Body of pancreas (tissue), 4 donors: ENCODE measurements at places on chromosomes 3 and 15. TPM values are rescaled to one million over a fixed set of nuclear protein-coding genes. Genes with fewer than 3 reads are reported as not detected.
A peak's percentile ranks its signal among the peaks of the same experiment; 100 is the strongest.

Gene NME9
- total RNA-seq, result not detected

Gene ALDH1A3
- total RNA-seq, result 33.9 TPM

Gene C2CD4B
- total RNA-seq, result 75.8 TPM

Gene ATOSA
- total RNA-seq, result 37.2 TPM

Gene NEIL1
- total RNA-seq, result 79.1 TPM

GRCh38 chr3:185335799-185336198 is 27.1 kb upstream of the MAP3K13 start:
- DNase-seq, result no peak

DNA sequence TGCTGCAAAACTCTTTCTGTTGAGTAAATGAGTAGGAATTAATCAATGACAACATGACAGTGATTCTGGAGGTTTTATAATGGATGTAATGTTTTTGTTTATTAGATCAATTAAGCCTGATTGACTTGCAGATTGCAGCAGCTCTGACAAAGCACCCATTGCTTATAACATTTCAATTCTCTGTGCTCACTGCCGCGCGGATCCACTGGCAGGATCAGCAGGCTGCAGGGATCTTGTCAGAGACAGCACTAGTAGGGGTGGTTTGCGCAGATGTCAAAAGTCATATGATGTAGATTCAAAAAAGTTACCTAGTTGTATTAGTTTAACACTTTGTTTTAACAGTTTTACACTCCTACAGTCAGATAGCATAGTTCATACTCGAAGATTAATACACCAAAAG is 93.4 kb downstream of the MBNL1 start:
- no peak for DNase-seq

DNA sequence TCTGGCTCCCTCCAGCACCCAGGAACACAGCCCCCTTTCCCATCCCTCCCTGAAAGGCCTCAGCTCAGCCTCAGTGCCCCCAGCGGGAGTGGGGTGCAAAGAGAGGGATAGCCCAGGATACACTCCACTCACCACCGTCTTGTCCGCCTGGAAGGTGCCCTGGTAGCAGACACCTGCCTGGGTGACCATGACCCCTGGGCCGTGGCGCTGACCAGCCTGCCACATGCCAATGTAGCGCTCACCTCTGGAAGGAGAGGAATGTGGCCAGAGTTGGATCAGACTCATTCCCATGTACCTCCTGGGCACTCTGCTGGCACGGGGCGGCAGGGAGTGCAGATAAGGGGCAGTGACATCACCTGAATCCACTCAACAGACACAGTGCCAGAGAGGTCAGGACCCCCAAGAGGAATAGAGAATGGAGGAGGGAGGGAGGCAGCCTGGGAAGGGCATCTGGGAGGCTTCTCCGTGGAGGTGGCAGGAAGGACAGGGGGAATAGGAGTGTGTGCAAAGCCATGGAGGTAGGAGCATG is 13.1 kb downstream of the ALS2CL start:
- DNase-seq, result no peak

GRCh38 chr3:13767896-13768295 is 112.0 kb downstream of the WNT7A start:
- no peak for DNase-seq

DNA sequence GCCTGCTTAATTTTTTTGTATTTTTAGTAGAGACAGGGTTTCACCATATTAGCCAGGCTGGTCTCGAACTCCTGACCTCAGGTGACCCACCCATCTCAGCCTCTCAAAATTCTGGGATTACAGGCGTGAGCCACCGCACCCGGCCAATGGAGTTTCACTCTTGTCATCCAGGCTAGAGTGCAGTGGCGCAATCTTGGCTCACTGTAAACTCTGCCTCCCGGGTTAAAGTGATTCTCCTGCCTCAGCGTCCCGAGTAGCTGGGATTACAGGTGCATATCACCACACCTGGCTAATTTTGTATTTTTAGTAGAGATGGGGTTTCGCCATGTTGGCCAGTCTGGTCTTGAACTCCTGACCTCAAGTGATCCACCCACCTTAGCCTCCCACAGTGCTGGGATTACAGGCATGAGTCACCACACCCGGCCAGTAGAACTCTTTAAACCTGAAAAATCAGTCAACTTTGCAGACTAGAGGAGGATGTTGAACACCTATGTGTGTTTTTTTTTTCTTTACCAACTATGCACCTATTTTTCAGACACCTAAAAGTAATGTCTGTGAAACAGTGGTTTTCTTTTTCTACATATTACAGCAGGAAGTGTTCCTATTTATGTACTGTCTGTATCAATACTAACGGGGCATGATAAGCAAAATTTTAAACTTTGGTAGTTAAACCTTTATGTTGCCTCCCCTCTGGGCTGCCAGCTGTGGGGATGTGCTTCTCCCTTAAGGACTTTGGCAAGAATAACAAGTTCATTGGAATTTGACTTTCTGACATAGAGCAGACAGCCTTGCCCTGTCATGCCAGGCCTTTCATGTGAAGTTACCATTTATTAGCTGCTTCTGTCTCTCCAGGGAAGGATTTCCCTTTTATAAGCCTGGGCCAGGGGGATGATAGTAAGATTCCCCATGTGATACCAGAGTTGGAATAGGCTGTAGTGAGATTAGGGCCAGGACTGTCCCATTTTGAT is 8.1 kb downstream of the ARIH2 start:
- no peak for DNase-seq

DNA sequence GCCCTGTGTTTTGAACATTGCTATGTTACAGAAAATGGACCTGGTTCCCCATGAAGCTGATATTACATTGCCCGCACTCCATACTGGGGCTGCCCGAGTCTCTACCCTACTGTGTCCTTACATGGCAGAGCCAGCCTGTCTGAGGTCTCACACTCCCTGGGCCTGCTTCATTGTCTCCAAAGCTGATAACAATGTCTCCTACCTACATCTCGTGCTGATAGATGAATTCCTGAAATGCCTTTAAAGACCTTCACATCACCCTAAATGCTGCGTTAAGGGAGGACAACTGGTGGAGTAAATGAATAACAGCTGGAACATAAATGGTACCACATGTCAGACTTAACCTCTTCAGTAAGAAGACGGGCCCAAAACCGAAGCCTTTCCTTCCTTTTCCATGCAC is 62.9 kb upstream of the PTX3 start:
- no peak for DNase-seq

DNA sequence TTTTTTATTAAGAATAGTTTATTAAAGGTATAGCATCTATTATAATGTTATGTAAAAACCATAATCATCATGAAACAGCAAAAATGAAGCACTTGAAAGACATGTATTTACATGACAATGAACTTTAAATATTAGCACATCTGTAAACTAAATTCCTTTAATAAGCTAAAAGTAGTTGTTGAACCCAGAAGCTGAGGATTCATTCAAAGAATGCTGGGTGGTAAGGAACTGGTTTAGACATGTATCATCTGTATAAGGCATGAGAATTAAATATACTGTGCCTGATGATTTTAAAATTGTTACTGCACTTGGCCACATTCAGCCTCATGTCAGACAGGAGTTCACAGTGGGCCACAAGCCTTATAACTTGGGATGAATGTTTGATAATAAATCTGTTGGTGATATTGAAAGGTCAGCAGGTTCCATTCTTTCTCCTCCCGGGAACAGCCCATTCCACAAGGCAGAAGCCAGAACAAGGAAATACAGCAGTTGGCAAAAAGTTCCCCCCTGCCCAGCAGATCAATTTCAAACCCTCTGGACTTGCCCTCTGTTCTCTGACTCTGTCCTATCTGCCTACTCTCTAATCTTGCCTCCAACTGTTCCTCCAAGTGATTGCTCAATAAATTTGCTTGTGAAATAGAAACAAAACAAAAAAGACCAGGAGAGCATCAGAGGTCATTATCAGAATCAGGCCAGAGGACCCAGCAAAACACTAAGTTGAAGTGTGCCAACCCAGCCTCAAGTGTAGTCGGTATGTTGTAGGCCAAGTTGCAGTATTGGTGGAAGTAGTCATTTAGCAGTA is 49.8 kb upstream of the TEX264 start:
- no peak for DNase-seq

DNA sequence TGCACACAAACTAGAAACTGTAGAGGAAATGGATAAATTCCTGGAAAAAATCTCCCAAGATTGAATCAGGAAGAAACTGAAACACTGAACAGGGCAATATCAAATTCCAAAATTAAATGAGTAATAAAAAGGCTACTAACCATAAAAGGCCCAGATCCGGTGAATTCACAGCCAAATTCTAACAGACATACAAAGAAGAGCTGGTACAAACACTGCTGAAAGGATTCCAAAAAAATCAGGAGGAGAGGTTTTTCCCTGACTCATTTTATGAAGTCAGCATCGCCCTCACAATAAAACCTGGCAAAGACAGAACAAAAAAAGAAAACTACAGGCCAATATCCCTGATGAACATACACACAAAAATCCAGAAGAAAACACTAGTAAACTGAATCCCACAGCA is 462.4 kb upstream of the THBS1 start:
- no peak for DNase-seq

- peak; percentile 24 for DNase-seq
These were observed 532 bp upstream of the SELENOT start for GRCh38 chr3:150602426-150603152.

GRCh38 chr15:31488437-31489204 is 162.0 kb downstream of the KLF13 start:
- DNase-seq, result peak; percentile 78

GRCh38 chr3:100615684-100616083 is 6.3 kb downstream of the ADGRG7 start:
- no peak for DNase-seq

DNA sequence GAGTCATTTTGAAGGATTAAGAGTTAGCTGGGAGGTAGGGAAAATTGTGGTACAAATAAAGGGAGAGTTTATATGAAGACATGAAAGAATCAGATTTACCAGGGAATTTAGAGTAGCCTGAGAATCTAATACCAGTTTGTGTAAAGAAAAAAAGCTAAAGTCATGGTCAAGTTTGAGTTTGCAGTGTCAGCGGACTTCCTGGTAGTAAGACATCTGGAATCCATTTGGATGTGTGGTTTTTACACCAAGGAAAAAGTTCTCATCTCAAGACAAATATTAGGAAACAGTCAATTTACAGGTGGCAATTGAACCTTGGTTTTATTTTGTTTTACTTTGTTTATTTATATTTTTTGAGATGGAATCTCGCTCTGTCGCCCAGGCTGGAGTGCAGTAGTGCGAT is 1.5 kb upstream of the P2RY12 start:
- DNase-seq, result no peak

DNA sequence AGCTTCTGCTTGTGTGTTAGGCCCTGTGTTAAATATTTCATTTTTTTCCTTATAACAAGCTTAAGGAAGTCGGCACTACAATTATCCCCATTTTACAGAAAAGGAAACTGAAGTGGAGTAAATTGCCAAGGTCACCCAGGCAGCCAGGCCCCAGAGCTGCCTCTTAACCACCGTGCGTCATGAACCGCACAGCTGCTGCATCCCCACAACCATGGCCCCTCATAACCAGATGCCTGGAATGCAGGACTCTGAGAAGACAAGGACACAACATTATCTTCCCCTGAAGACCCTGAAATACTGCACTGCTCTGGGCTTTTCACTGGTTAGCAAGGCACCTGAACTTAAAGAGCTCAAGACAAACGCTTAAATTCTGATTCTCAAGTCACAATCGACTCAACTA is 14.6 kb downstream of the LRIG1 start:
- no peak for DNase-seq
